NCI-H1105 (cell line): ENCODE measurements at places on chromosomes 1 and 21.

DNA sequence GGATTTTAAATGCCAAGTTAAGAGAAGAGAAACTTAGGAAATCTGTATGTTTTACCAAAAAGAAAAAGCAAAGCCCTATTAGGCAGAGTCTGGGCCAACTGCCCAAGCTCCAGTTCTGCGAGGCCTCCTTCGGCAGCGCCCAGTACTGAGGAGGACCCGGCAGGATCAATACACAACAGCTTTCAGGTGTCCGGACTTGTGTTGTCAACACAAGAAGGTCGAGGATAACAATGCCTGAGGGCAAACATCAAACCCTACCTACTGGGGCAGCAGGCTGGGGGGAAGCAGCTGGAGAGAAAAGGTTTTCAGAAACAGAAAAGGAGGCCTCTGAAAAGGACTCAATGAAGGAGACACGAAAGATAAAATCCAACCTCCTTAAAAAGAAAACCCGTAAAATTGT is 98.1 kb upstream of the GJB5 start:
- DNase-seq: no peak

GRCh38 chr1:39672551-39672947 is 642 bp upstream of the NT5C1A start:
- DNase-seq: no peak

DNA sequence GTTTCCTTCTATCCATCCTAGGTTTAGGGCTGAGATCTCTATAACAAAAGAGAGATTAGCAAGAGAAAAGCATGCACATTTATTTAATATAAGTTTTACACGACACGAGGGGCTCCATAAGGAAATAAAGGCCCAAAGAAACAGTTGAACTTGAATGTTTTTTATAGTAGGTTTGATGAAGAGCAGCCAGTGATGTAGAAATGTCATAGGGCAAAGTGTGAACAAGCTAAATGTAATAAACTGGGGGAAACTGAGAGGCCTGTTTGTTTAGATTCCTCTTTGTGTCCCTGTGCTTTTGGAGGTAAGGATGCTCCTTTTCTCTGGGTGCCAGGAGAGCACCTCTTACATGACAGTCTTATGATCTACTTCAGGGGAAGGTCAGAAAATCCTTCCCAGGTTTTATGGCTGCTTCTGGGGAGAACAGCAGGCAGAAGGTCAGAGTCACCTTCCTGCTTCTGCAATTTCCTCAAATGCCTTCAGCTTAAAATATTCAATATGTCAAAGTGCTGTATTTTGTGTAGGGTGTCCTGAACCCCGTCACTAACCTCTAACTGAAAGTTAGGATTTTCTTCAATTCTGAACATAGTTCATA is 9.5 kb upstream of the HORMAD1 start:
- DNase-seq: no peak

GRCh38 chr1:193325042-193325441 is 138.6 kb upstream of the B3GALT2 start:
- no peak for DNase-seq

DNA sequence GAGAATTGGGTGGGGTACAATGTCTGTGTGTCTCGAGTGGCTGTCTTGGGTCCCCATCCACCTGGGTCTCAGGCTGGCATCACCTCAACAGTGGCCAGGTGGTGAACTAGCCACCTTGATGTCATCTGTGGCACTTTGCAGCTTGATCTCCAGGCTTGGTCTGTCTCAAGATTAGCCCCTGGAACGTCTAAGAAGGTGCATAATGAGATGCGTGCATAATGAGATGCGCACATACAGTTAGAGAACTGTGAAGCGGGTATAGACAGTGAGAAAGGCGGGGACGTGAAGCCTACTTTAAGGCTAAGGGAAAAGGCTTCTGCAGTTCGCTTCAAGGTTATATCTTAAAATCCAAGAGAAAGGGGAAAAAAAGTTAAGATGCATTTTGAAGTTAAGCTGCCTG is 98.7 kb downstream of the WDR4 start:
- DNase-seq: no peak

- no peak for DNase-seq
Observed at GRCh38 chr1:35278886-35279554, 10.5 kb downstream of the ZMYM4 start.

DNA sequence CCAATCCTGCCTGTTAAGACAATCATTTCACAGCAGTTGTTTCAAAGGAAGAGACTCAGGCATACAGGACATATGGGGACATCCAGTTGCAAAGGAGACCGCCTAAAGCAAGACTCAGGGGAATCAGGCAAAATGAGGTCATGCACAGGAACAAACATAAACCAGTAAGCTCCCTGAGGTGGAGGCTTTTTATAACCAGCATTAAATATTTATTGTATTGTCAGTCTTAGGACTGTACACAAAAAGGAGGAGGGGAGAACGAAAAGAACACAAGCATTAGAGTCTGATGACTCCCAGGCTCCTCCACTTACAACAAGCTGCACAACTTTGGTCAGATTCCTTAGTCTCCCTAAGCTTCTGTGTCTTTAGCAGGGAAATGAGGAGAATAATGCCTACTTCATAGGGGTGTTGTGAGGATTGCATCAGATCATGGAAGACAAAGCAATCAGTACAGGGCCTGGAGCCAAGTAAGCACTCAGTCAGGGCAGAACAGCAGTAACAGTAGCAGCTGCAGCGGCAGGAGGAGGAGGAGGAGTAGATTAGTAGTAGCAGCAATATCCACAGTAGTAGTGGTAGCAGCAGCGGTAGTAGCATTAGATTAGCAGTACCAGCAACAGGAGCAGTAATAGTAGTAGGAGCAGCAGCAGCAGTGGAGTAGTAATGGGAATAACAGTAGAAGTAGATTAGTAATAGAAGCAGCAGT is 54.2 kb upstream of the SPATA6 start:
- DNase-seq: peak; percentile 91

GRCh38 chr1:23661887-23662286 is 29.7 kb upstream of the RPL11 start:
- peak; percentile 7 for DNase-seq

DNA sequence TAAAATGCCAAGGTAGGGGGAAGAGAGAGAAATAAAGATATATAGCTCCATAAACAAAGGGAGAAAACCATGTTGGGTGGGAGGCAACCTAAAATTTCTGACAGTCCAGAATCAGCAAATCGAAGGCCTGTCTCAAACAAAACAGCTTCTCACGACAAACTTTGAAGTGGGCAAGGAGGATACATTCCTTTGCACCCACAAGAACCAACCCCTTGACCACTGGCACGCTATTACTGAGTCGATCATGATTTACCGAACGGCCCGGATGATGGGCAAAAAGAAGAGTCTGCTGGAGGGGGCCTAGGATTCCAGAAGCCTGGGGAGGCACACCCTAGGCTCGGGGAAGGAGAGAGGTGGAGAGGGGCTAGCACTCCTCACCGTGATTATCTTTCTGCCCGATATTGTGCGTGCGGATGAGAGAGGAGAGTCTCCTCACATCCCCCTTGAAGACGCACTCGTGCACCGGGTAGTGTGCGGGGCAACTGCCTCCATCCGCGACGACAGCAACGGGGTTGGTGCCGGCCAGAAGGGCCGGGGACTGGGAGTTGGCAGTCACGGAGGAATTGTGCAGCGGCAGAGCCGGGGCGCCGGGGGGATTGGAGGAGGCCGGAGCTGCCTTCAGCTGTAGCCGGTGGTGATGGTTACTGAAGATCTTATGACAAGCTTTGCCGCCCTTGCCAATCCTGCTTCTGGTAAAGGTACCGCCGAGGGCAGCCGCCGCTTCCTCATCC is 756 bp downstream of the ANKRD13C start:
- peak; percentile 63 for DNase-seq

- DNase-seq: peak; percentile 66
Observed at GRCh38 chr1:36464605-36465393, 615 bp upstream of the MRPS15 start.

- DNase-seq: no peak
Observed at GRCh38 chr1:19070197-19070651, 113.7 kb upstream of the IFFO2 start.

- DNase-seq: peak; percentile 41
Observed at GRCh38 chr1:27602462-27603308, 1.3 kb downstream of the AHDC1 start.

- DNase-seq: no peak
Observed at GRCh38 chr1:21955501-21956281, 18.6 kb upstream of the HSPG2 start.

DNA sequence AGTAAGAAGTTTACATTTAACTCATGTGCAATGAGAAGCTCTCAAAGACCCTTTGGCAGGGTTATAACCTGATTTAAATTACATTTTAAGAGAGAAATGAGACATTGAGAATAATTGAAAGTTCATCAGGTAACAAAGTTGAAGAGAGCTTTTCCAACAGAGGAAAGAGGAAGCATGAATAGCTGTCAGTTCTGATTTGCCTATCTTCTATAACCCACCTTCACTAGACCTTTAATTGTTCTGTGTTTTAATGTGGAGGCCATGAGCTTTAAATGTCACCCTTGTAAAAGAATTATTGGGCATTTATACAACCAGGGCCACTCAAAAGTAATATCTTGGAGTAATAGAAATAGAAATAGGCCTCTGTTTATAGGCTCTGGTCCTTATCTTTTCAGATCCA is 9.3 kb upstream of the FCRL1 start:
- no peak for DNase-seq

DNA sequence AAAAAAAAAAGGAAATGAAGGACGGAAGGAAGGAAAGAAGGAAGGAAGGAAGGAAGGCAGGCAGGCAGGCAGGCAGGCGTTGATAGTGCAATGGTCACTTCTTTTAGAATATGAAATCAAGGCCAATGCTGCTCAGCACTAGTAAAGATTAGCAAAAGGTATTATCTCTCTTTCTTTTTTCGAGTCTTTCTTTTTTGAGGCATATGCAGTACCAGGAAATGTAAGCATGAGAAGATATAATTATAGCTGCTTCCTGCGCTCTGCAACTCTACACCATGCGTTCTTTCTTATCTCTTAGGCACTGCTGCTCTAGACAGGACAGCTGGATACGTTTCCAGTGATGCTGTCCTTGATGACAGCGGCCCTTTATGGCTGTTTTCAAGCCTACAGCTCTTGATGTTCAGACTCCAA is 1512.5 kb upstream of the B3GALT2 start:
- no peak for DNase-seq
